Activated naive CD8-positive, alpha-beta T cell treated with anti-CD3 and anti-CD28 coated beads, Interleukin-2, amount 10 ng/mL, durations not matched to agents 7 days and 5 days (primary cell): ENCODE measurements at places on chromosomes 6 and 20.
A peak's percentile ranks its signal among the peaks of the same experiment; 100 is the strongest.

- no peak for DNase-seq
Observed at GRCh38 chr6:88764081-88764480, 199.3 kb downstream of the RNGTT start.

DNA sequence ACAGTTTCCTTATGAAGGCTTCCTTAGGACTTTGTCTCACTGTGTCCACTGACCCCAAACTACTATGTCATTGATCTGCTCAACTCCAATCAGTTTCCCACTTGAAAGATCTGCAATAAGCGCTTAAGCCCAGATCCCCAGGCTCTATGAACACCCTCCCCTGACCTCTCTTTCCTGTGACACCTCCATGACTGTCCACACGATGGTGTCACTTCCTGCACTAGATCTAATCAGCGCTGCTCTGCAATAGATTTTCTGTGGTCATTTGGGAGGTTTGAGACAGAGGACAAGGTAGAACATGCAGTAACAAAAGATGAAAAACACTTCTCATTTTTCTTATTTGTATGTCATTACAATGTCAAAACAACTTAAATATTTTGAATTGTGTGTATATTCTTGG, 304.6 kb upstream of the AGPAT4 start:
- no peak for DNase-seq

DNA sequence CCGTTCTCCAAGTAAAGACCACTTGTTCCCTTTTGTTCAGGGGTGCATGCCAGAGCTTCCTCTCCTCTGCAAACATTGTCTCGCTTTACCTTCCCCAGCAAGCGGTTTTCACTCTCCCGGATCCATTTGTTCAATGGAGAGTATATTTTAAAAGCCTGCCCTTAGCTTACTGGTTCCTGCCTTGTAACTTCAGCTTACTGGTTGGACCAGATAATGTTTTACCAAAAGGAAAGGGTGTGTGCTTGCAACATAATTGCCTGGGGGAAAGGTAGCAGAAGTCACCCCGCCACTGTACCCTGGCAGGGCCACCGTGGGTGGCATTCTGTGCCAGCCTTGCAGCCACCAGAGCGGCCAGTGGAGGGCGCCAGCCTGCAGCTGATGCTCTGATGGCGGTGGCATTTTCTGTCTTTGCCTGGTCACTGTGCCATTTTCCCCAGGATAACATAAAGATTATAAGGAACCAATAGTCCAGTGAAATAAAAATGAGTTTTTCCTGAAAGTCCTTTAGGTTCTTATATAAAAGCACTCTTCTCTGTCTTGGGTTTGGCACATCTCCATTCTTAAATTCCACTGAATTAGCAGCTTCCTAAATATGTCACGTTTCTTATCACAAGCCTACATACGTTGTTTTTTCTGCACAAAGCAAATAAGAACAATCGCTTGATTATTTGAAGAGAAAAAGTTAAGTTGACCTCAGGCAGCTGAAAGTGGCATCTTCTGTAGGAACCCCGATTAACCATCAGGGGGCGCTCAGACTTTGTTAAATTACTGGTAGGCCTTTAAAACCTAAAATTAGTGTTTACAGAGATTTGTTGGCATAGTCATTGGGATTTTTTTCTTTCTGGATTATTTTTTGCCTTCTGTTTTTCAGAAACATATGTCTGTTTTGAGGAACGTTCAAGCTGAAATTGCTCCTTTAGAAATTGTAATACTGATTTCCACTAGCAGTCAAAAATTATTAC, 67.4 kb upstream of the XRN2 start:
- DNase-seq = peak; percentile 69

DNA sequence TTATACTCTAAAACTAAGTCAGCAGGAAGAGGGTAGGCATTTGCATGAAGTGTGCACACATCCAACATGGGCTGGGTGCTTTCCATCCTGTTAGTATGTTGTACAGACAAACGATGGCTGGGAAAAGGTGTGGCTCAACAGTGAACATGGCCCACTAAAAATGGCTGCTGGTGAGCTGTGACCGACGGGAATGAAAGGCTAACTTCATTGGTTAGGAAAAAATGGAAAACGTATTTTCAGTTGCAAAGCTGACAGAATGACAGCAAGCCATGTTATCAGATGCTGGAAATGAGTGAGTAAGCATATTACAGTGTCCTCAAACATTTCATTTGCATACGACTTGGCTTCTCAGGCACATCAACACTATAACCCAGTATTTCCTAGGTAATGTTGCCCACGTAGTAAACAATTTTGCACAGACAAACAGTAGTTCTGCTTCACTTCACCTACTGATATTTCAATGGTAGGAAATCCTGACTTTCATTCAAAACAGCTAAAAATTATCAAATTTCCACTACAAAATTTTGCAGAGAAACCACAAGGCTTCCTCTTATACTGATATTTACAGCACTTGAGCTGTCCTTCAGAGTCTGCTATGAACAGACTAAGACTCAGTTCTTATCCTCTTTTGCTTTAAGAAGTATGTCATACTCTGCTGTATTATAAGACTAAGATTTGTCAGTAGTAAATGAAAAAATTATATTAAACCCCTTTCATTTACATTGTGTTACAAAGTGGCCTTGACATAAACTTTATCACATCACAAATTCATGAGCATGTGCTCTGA, 98.9 kb downstream of the IRF4 start:
- no peak for DNase-seq

DNA sequence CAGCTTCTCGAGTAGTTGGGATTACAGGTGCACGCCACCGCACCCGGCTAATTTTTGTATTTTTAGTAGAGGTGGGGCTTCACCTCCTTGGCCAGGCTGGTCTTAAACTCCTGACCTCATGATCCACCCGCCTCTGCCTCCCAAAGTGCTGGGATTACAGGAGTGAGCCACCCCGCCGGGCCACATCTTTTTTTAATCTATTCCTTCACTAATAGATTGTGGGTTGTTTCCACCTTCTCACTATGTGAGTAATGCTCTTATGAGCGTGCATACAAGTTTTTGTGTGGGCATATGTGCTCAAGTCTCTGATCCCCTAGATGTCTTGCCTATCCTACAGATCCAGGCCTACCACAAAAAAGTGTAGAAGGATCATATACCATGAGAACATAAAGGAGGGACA, 30.7 kb downstream of the CARMIL1 start:
- DNase-seq = no peak

DNA sequence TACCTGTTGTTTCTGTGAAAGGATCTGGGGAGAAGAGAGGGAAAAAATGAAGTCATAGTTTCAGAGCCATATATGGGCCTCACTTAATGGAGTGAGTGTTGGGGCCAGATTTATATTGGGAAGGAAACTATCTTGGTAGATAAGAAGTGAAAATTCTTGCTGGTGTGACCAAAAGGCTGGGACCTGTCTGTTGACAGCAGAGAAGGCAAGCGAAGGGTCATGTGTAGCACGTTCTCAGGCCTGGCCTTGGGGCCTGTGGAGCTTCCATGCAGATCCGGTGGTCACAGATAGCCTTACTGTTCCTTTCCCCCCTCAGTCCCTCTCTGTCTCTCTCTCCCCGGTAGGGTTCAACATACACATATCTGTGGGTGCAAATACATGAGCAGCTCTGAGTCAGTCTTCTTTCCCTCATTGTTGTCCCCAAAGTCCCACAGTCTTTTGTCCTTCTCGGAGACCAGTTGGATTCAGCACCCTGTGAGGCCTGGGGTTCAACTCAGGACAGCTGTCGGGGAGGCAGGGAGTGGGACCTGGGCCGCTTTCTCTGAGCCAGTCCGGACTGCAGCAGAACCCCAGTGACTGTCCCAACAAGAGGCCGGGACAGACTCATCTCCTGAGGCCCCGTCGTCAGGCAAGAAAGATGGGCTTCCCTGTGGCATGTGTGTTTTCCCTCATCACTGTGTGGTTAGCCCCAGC, 34.6 kb downstream of the PPP1R14C start:
- no peak for DNase-seq

DNA sequence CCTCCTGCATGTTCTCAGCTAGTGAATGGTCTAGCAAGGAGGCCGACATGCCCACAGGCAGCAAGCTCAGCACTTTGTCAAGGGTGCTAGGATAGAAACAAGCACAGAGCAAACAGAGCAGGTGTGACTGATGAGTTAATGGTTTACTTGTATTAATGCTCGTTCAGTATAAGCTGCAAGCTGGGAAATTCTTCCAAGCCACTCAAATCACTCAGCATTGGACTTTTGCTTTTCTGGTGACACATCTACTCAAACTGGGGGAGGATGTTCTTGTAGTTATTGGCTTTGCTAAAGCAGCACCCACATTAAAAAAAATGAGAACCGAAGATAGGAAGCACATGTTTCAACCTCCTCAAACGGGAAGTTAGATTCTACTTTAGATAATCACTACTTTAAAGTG, 43.1 kb upstream of the NEDD9 start:
- DNase-seq = no peak
